NCI-H1105 treated with DMSO at 0.1 percent for 48 hours (cell line): ENCODE measurements at places on chromosomes 1 and 21.

- DNase-seq: no peak
These were observed 1135.9 kb downstream of the KCNT2 start for GRCh38 chr1:195472291-195472690.

GRCh38 chr21:18298228-18298627 is 53.6 kb downstream of the CHODL start:
- no peak for DNase-seq

- peak; percentile 25 for DNase-seq
These were observed 310.6 kb downstream of the DISC1 start for GRCh38 chr1:231936983-231937775.

DNA sequence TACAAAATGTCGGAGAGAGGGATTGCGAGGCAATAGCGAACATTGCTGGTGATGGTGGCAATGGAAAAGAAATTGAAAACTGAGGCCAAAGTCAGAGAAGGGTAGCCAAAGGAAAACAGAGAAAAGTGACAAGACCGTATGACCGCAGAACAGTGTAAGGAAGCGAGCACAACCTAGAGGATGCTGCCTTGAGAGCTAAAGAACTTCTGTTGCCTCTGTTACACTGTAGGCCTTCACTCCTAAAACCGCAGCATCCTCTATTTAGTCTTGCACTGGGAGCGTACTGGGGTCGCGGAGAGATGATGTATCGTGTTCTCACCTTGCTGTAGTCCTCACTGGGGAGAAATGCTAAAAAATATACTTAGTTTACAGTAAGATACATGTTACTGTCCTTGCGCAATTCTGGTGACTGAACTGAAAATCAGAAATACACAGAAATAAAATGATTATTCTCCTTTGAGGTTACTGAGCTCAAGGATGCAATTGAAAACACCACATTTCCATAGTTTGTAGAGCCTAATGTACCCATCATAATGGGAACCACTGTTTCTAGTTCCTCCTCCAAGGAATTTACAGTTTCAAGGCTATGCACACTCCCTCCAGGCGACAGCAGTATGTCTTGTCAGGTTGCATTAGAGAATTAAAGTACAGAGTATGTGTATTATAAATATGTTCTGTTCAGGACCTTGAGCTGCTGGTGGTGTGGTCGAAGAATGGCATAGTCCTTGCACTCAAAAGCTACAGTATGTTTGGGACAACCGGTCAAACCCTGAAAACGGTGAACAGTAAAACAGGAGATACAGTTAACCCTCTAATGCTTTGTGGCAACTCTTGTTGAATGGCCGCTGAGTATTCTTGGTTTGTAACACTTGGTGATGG is 1.3 kb downstream of the NEK7 start:
- no peak for DNase-seq

DNA sequence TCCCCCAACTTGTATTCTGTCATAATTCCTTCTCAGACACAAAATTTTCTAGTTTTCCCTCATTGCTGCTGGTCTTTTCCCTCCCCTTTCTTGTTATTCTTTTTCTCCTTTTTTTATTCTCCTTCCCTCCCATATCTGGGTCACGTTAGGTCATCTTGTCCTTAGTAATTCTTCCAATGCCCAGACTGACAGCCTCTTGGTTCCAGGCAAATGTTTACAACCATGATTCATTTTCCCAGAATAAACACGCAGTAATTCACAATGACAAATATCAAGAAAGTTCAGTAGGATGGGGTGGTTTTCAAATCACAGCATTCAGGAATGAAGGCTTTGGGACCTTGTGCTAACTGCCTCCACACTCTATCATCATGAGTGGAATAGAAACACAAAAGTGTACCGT is 25.2 kb downstream of the NHLH2 start:
- DNase-seq: no peak

DNA sequence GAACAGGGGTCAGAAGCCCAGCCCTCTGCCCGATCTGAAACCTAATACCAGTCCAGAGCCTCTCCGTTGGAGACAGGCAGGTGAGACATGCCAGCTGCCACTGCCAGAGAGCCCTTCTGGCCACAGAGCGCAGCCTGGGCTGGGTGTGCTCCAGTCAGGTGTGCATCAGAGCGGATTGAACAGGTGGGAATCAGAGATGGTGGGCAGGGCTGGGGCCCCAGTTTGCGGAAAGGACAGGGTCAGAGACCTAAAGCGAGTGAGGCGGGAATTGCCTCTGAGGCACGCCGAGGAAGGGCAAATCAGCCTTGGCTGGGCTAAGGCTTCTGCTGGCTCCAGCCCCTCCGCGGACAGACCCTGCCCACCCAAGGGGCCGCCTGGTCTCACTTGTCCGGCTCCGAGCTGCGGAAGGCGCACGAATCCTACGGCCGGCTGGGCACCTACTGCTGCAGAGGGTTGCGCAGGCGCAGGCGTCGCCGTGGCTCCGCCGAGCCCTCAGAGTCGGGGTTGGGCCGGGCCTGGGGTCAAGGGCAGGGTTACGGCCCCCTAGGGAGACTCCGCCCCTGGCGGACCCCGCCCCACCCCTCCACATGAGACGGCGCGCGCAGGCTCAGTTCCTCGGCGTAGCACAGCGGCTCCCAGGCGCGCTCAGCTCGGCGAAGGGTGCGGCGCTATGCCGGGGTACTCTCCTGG is 10.3 kb downstream of the CPLANE2 start:
- DNase-seq: no peak

DNA sequence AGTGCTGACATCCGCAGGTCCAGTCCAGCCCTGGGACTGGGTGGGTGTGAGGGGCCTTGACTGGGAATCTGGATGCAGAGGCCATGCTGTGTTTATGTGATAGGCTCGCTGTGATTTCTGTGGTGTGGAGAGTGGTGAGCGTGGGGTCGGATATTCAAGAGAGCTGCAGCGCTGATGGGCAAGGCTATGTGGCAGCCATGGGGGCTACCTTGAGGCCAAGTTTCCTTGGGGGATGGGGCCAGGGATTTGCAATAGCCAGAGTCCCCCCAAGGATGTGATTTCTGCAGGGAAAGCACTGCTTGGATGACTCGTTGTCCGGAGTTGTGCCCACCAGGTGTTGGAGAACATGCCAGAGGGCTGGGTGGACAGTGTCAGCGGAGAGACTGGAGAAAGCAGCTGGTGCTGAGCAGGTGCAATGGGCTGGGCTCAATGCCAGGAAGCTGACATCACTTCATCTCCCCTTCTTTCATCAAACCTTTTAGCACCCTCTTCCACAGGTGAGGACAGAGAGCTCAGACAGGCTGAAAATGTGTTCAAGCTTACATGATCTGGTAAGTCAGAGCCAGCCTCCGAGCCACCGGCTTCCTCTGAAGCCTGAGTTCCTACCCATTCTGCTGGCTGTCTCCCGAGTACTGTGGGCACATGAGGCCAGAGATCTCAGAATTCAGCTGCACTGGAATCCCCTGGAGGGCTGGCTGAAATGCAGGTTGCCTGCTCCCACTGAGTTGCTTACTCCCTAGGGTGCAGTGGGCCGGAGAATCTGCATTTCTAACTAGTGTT is 132.9 kb downstream of the RHOU start:
- DNase-seq: peak; percentile 91

- no peak for DNase-seq
These were observed 14.3 kb upstream of the GPR52 start for GRCh38 chr1:174433451-174433850.

DNA sequence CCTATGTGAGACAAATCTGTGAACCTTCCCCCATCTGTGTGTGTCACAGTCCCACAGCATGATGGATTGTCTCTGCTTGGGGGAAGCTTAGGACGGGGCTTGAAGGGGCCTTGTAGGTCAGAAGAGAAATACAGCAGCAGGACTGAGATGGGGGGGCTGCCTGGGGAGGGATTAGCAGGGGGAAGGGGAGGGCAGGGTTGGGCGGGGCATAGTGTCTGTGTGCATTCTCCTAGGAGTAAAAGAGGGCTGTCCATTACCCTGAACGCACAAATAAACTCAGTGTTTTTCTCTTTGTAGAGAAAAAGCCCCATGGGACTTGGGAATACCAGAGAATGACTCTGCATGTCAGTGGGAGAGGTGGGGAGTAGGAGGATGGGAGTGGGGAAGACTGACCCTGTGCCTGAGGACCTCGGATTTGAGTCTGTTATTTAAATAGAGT is 16.4 kb downstream of the RNF220 start:
- DNase-seq: peak; percentile 12

DNA sequence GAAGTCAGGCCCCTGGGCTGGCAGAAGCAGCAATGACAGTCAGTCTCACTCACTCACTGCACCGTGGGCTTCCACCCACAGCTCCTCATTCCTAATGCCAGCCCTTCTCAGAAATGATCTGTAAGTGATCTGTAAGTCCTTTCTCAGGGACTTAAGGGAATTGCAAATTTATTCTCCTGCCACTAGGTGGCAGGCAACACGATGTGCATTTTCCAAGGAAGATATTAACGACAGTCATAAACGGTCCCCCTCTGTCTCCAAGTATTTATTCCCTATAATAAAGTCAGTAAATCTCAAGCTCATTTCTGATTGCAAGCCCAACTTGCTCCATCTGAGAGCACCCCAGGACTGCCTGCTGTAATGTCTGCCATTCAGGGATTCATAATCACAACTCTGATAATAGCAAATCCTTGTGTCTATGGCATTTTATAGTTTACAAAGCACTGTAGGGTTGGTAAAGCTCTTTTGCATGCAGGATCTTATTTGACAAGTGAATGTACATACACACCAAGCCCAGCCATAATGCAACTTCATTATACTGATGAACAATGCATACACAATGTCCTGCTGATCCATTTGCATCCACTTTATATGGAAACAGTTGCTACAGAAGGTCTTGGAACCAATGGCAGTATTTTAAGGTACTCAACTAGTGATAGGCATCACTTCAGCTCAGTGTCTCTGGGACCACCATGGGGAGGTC is 380.5 kb upstream of the CAMK1G start:
- peak; percentile 59 for DNase-seq

GRCh38 chr1:81443288-81443687 is 357.4 kb upstream of the ADGRL2 start:
- no peak for DNase-seq

DNA sequence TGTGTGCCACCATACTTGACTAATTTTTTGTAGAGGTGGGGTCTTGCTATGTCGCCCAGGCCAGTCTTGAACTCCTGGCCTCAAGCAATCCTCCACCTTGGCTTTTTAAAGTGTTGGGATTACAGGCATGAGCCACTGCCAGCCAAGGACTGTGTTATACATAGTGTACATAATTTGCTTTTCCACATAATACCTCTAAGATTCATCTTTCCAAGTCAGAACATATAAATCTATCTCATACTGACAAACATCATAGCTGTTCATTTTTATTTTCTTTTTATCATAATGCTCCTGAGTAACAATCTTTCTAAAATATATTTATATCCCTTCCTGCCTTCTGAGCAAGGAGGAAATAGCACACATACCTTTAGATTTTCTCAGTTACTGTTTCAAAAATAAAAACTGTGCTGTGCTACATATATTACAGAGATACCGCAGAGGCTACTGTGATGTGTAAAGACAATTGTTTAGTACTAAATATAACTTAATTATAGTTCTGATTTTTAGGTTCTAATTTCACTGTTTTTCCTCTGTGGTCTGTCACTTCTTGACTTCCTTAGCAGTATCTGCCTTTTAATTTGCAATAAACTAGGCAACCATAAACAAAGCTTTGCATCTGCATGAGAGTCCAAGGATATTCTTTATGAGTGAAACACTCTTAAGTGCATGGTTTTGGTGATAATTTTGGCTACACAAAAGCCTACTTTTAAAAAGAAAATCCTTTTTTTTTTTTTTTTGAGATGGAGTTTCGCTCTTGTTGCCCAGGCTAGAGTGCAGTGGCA is 59.3 kb downstream of the EYA3 start:
- DNase-seq: no peak

DNA sequence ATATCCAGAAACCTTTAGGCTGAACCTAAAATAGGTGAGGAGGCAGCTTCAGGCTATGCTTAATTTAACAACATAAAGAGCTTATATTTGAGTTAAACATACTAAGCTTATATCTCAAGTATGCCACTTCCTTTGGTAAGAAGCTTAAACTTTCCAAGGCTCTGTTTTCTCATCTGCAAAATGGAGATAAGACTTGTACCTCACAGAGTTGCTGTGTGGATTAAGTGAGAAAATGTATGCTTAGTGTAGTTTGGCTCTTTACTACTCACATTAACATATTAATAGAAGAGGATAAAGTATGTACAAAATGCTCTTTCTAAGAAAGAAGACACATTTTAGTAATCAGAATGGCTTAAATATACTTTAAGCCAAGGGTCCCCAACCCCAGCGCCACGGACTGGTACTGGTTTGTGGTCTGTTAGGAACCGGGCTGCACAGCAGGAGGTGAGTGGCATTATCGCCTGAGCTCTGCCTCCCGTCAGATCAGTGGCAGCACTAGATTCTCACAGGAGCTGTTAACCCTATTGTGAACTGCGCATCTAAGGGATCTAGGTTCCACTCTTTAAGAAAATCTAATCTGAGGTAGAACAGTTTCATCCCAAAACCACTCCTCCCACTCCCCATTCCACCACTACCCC is 77.2 kb downstream of the HS2ST1 start:
- DNase-seq: no peak

GRCh38 chr1:44217809-44218410 is 4.6 kb downstream of the DMAP1 start:
- peak; percentile 52 for DNase-seq

GRCh38 chr1:28301368-28302174 is 27.3 kb upstream of the MED18 start:
- no peak for DNase-seq

DNA sequence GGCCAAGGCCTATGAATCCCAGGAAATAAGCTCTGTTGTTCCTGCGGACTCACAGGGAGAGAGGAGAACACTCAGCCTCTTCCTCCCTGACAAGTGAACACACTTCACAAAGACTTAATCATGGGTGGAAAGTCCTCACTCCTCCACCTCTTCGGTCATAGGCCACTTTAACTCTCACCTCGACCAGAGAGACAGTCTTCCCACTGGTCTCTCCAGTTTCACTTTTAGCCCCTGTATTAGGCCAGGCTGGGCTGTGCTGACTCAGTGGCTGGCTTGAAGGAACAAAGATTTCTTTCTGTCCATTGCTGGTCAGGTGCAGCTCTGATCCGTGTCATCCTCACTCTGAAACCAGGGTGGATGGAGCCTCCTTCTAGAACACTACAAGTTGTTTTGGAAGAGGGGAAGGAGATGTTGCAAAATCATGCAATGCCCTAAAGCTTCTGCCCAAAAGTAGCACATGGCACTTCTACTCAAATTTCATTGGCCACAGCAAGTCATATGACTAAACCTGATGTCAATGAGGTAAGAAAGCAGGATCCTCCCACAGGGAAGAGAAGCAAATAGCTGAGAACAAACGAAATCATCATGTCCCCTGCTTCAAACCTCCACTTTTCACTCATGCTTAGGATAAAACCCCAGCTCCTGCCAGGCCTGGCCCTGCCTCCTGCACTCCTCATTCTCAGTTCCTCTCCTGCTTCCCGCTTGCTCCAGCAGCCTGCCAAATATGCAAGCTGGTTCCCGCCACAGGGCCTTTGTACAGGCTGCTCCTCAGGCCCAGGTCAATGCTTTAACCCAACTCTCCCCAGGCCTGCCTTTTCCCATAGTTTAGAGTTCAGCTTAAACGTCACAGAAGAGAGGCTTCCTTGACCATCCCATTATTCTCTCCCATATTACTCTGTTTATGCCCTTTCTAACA is 150.5 kb upstream of the RUNX3 start:
- DNase-seq: no peak

- no peak for DNase-seq
These were observed 62.1 kb upstream of the NRIP1 start for GRCh38 chr21:15126948-15127347.

GRCh38 chr1:215022204-215022603 is 60.3 kb upstream of the KCNK2 start:
- no peak for DNase-seq

- DNase-seq: no peak
These were observed 23.4 kb upstream of the ADARB1 start for GRCh38 chr21:45050797-45051489.
